ENCODE measurements at places on chromosomes 1 and 21.

DNA sequence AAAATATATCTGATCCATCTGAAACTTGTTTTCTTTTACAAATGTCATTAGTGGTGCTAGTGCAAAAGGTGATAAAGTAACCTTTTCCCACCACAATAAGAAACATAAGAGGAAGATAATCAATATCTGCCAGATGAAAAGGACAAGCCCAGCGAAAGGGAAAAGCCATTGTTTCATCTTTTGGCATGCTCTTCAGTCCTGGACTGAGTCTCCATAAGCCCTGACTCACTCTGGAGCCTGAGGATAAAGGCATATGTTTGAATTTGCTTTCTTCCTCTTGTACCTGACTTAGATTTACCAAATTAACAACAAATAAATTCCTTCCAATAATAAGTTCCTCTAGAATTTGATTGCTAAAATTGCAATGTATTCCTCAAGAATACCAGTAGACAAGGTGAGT lies 13.6 kb downstream of the DNAJC11 start:
- no peak for DNase-seq

- DNase-seq, result no peak
These were observed 30.1 kb upstream of the ARHGEF10L start for GRCh38 chr1:17509363-17509762.

DNA sequence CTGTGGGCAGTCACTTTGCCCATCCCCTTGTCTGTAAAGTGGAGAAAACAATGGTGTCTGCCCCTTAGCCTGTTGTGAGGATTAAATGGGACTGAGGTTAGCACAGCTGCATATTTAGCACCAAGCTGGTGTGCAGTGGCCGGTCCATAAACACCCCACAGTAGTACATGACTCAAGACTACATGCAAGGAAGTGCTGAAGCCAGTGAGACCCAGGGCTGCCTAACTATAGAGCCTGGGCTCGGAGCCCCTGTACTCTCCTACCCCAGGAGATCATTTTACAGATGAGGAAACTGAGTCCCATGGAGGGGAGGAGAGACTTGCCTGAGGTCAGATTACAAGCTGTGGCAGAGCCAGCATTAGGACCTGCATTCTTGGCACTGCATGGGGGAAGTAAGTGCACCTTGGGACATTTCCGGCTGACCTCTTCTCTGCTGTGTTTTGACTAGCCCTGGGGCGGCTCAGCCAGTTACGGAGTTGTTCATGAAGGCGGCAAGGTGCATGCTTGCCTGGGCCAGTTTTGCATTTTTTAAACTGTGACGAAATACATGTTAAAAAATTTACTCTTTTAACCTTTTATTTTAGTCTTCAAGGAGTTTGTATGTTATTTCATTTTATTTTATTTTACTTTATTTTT lies 3.2 kb downstream of the SERINC2 start:
- DNase-seq, result no peak

DNA sequence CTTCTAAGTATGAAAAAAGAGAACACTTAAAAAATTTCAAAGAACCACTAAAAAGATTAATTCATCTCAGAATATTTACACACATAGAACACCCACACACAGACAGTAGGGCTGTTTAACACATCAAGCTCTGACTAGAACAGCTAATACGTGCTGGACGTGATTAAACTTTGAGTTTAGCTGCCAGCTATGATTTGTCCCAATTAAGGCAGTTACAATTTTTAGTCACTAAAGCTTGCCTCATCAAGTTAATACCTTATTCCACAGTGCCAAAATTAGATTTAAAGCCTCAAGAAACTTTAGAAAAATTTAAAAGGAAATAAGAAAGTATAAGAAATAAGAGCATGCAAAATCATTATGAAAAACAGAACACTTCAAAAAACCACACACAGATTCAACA lies 18.9 kb downstream of the SLC16A1 start:
- peak; percentile 39 for DNase-seq

GRCh38 chr1:227265891-227266290 lies 52.4 kb downstream of the CDC42BPA start:
- no peak for DNase-seq

GRCh38 chr21:34337741-34338140 lies 26.1 kb upstream of the KCNE2 start:
- no peak for DNase-seq

GRCh38 chr1:67211589-67212563 lies 45.6 kb downstream of the IL23R start:
- DNase-seq, result peak; percentile 56

DNA sequence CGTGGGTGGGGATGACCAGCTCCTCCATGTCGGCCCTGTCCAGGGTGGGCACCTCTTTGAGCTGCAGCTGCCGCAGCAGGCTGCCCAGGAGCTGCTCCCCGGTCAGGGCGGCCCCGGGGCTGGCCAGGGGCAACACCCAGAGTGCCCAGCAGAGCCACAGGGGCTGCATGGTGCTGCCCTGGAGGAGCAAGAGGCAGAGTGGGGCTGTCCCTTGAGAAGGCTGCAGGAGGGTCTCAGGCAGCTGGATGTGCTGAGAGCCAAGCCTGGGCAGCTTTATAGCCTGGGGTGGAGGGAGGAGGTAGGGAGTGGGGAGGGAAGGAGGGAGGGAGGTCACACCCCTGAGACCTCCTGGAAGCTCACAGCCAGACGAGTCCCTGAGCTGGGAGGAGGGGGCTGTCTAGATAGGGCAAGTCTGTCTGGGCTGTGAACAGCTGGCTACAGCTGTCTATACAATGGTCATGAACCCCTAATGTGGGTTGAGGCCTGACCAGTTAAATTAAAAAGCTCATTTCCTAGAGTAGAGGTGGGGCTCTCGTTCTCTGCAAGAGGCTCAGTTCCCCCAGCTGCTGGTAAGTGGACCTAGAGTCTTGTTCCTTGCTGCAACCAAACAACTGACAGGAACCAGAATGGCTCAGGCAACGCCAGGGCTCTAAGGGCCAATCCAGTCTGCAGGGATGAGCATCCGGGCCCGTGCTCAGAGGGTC lies at the start of gene LEFTY1:
TSS of gene LEFTY1 (minus strand) at position 249 of the 704 bp plus-strand sequence. CDS start at position 169, 80 bp downstream.
- no peak for DNase-seq

GRCh38 chr21:45640888-45641479 lies 2.5 kb upstream of the PCBP3 start:
- DNase-seq, result no peak

DNA sequence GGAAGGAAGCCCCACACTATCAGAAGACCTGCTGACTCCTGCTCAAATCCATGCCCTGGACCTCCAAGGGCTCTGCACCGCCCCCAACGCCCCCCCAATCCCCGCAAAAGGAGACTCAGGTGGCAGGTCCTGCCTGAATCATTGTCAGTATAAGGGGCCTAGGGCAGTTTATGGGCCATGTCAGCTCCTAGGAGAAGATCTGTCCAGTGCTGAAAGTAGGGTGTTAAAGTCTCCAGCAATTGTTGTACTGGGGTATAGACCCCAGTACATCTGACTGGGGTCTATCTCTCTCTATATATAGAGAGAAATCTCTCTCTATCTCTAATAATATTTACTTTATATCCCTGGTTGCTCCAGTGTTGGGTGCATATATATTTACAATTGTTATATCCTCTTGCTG lies 12.1 kb upstream of the OLIG2 start:
- DNase-seq, result no peak

DNA sequence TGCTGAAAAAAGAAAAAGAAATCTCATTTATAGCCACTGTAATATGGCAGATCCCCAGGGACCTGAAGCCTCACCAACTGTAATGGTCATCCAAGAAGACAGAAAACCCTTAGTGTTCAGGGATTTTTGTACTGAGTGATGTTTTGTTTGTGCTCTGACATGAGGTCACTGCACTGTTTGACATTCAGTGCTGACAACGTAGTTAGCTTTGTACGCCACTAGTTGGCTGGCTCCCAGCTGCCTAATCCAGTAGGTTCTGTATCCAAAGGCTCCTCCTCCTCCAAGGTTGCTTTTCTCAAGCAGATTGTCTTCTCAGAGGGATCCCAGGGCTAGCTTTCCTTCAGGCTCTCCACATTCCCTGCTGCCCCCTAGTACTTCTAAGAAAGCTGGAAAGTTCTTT lies 9.5 kb upstream of the YRDC start:
- no peak for DNase-seq

DNA sequence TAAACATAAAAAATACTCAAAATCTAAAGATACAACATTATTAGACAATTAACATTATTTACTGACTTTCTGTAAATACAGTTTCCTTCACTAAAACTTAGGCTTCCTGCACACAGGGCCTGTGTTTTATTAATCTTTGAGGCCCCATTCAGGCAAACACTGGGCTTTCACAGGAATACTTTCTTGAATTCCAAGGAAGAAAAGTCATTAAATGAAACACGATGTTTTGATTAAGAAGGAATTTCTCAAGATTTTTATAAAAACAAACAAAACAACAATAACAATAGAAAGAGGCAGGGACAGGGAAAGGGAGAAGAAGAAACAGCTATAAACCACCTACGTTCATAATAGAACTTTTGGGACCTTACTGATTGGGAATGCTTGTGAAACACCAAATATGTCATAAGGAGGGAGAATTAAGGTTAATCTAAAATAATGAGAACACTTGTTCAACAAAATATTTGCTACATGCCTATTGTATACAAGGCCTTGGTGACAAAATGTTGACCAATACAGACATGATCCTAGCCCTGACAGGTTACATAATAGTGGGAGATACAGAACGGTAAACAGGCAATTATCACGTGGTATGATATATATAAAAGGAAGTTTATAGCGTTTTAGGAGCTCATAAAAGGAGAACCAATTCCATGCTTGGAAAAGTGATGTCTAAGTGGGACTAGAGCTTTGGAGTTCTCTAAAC lies 3.6 kb downstream of the DDAH1 start:
- DNase-seq, result no peak

- DNase-seq, result no peak
These were observed 14.6 kb upstream of the PAPPA2 start for GRCh38 chr1:176448340-176448739.

GRCh38 chr1:241101622-241102021 lies 255.4 kb downstream of the RGS7 start:
- DNase-seq, result no peak

GRCh38 chr1:234231893-234232276 lies 141.4 kb upstream of the COA6 start:
- DNase-seq, result no peak

GRCh38 chr1:208098773-208099172 lies 145.4 kb downstream of the PLXNA2 start:
- DNase-seq, result no peak

DNA sequence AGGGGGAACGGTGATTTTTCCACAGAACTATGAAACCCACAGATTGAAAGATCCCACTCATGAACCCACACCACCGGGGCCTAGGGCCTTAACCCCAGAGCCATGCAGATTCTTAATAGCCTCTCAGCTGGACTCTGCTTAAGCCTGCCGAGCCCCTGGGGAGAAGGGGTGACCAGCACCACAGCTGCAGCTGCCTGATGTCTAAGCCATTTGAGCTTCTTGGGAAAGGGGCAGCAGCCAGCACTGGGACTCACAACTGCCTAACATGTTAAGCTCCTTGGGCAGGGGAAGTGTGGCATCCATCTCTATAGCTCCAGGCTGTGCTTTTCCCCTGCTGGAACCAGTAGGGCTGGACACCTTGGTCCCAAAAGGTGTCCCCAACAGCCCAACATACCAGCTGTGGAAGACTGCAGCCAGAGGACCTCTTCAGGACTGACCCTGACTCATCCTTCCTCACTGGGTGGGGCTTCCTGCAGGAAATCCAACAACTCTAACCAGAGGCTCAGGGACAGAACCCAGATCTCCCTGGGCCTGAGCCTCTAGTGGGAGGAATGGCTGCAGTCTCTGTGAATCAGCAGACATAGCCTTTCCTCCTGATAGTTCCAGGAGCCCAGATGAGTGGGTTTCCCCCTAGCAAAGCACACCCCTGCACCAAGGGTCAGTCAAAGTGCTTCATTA lies 34.6 kb upstream of the FMO3 start:
- DNase-seq, result no peak

DNA sequence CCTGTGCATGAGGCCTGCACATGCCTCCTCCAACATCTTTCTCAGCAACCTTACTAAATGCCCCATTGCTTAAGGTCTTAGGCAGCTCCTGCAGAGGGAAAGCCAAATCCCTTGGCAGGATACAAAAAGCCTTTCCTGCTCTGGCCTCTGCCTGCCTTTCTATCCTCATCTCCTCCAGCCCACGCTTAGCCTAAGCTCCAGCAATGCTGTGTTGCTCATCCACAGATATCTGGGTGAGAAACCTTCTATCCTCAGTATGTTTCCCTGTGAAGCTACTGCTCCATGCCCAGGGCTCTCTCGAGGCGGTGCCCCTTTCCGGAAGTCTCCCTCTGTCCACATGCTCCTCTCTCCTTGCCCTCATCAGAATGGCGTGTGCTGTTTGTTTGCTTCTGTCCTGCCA lies 37.0 kb upstream of the CCSAP start:
- no peak for DNase-seq

DNA sequence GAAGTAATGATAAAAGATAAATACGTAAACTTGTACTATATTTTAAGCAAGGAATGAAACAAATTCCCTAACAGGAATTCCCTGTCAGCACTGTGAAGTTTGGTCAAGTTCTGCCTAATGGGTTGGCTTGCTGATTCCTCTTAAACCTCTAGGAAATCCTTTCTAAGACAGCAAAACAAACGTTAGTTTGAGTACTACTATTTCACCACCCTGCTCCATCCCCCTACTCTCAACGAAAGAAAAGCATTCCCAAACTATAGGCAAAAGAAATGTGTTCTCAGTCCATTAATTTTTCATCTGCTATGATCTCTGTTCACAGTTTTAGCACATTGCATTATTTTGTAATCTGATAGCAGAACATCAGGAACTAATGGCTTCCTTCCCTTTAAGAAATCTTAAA lies 16.1 kb downstream of the SERPINC1 start:
- DNase-seq, result no peak

DNA sequence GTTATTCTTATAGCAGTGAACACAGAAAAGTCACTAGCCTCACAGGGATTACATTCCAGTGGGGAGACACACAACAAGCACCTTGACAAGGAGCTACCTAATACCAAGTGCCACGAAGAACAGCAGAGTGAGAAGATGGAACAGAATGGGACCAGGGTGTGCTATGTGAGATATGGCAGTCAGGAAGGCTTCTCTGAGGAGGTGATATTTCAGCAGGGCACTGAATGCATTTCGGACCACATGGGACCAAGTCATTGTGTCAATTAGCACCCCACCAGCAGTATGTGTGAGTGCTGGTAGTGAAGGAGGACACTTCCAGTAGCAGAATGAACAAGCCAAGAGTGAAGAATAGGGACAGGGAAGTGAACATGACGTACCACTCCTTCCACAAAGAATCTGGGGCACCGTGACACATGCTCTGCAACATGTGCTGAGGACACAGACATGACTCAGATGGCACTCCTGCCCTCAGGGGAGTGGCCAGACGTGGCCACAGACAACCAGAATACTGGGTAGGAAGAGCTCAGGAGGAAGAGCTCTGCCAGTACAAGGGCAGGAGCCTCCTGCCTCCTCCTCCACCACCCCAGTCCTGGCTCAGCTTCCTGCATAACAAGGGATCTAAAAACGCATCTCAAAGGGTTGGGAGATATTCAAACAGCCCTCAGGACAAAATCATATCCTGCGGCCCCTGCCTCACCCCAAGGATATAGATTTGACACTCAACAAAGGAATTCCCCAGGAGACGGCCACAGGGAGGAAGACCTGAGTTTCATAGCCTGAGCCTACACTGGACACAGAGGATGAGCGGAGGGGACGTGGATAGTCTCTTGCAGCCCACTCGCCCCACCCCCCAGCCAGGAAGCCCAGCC lies 102.5 kb downstream of the TRABD2B start:
- no peak for DNase-seq
